NCI-H2029 treated with DMSO at 0.1 percent for 48 hours (cell line): ENCODE measurements at places on chromosomes 11 and 22.

DNA sequence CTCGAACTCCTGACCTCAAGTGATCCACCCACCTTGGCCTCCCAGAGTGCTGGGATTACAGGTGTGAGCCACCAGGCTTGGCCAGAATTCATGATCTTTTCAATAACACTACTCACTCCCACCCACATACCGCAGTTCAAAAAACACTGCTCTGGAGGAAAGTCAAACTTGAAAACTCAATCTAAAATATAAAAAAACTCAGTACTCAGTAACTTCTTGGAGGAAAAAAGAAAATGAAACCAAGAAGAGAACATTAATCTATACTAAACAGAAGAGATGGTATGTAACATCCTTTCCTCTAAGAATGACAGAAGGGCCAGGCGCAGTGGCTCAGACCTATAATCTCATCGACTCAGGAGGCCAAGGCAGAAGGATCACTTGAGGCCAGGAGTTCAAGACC, 58.3 kb downstream of the MRTFA start:
- no peak for DNase-seq

GRCh38 chr22:37708580-37709444, 12.0 kb downstream of the TRIOBP start:
- no peak for DNase-seq

DNA sequence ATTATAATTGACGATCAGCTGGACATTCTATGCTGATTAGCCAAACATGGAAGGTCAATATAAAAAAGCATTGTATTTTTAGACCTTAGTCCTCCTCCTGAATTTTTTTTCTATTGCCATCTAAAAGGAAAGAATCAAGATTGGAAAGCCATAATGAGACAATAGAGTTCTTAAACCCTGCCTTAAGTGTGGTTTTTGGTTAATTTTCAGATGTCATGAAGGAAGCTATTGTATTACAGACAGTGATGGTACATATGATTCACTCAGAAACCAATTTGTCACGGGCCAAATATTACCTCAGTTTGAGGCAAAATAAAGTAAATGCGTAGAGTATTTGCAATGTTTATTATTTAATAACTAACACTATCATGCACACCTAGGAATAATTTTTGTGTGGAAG, 1164.0 kb upstream of the RAG2 start:
- DNase-seq = no peak

- DNase-seq = no peak
These were observed 587 bp downstream of the DENND5A start for GRCh38 chr11:9264316-9265210.

DNA sequence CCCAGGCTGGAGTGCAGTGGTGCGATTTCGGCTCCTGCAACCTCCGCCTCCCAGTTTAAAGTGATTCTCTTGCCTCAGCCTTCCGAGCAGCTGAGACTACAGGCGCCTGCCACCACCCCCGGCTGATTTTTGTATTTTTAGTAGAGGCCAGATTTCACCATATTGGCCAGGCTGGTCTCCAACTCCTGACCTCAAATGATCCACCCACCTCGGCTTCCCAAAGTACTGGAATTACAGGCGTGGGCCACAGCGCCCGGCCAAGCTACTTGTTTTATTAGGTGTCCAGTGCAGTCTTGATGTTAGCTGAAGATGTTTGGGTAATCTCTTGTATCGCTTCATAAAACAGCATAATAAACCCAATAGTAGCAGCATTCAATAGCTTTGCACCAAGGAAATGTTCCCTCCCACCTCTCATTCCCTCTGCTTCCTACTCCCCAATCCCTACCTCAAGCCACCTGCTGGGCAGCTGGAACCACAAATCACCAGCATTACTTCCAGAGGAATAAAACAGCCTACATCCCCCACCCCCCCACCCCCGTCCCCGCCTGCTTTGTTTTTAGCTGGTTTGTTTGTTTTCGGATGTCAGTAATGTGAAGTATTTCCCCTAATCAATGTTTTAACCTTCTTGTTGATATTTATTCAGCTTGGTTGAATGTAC, 11.0 kb upstream of the GRIK4 start:
- no peak for DNase-seq

GRCh38 chr22:35150183-35151107, 84.5 kb downstream of the ISX start:
- no peak for DNase-seq

DNA sequence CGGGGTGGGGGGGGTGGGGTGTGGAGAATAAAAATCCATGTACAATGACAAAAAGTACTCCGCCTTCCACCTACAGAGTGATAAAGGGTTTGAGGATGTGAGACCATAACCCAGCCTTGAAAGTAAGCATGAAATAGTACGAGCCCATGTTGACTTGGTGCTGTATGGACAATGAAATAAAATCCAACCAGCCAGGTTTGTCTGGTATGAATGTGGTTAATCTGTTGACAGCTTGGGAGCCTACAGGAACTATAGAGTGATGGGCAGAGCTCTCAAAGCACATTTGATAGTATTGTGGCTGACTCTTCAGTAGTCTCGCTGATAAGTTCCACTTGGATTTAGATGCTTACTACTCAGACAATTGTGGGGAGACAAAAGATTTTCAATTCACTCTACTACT, 48.8 kb upstream of the CD44 start:
- DNase-seq = no peak

DNA sequence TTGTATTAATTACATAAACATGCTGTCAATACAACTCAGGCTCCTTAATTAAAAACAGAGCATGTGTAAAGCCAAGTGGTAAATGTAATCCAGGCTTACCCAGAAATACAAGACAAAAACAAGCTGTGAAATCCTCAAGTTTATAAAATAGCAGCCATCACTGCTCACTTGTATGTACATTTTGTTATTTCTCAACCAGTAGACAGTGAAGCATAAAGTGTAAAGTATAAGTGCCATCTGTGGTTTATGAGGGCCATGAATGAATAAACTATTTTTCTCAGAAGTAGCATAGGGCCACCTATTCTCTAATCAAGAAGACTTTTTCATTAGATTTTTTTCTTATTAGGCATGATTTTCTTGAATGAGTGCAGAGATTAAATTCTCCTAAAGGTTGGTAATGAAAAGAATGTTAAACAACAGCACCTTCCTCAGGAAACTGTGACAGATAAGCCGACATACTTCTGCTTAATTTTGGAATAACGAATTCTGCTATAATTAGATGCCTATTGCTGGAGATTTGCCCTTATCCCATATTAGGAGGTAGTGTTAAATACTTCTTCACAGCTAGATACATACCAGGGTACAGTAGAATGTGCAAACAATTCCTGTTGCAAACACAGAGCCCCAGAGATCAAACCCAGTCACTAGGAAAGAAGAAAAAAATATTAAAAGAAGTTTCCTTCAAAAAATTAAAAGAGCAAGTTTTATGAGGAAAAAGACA, 13.0 kb downstream of the SLC5A12 start:
- DNase-seq = no peak

GRCh38 chr11:109422870-109423465, 978 bp downstream of the C11orf87 start:
- DNase-seq = no peak

GRCh38 chr11:17513853-17514252, 30.4 kb downstream of the USH1C start:
- DNase-seq = no peak

- DNase-seq = no peak
These were observed 515 bp downstream of the CTR9 start for GRCh38 chr11:10751581-10751940.

DNA sequence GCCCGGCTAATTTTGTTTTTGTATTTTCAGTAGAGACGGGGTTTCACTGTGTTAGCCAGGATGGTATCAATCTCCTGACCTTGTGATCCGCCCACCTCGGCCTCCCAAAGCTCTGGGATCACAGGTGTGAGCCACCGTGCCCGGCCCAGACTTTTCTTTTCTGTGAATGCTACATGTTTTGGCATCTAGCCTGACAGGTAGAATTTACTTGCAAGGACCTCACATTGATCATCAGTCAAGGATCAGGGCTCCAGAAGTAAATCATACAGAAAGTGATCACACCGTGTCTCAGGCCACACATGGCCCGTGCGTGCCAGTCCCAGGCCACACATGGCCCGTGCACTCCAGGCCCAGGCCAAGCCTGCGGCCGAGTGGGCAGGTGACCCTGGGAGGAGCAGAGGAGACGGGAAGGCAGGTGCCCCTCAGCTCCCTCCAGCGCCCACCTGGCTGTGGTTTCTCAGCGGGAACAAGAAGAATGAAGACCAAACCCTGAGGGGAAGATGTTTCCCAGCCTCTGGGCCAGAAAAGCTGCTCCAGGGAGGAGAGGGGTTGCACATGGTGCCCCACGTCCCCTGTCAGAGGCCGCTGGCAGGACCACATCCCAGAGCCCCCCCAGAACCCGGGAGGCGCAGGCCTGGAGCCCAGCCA, 76.2 kb downstream of the BRD1 start:
- DNase-seq = no peak

DNA sequence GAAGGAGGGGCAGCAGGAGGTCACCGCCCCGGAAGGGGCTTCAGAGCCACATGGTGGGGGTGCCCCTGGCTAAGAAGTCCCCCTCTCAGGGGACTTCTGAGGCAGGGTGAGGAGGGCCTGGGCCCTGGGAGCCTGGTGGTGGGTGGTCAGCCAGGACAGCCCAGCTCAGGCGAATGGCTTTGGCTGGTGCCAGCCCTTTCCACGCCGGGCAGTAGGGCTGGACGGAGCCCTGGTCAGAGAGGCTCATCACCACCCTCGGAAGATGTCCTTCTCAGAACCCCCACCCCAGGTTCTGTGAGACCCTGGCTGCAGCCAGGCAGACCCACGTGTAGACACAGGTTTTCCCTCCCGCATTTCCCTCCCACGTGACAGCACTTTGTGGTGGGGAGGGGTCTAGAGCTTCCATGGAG, 35.9 kb downstream of the OSBPL5 start:
- DNase-seq = no peak

- no peak for DNase-seq
These were observed 3.3 kb downstream of the ADORA2A start for GRCh38 chr22:24430431-24431308.

- no peak for DNase-seq
These were observed 6.5 kb downstream of the RELT start for GRCh38 chr11:73382747-73383146.

DNA sequence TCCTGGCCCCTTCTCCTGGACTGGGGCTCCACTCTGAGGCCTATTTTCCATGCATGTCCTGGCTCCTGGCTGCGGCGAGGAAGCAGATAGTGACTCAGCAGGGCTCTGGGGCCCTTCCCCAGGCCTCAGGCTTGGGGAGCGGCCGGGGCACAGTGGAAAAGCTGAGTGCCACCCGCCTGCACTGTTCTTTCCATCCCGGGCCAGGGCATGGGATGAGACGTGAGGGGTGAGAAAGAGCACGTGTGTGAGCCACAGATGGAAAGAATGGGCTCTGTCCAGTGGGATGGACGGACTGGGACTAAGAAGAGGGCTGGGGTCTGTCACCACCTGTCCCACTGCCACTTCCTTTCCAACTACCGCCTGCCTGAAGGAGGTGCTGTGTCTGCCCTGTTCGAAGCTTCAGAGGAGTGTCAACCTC, 12.8 kb downstream of the SLC37A2 start:
- DNase-seq = no peak

DNA sequence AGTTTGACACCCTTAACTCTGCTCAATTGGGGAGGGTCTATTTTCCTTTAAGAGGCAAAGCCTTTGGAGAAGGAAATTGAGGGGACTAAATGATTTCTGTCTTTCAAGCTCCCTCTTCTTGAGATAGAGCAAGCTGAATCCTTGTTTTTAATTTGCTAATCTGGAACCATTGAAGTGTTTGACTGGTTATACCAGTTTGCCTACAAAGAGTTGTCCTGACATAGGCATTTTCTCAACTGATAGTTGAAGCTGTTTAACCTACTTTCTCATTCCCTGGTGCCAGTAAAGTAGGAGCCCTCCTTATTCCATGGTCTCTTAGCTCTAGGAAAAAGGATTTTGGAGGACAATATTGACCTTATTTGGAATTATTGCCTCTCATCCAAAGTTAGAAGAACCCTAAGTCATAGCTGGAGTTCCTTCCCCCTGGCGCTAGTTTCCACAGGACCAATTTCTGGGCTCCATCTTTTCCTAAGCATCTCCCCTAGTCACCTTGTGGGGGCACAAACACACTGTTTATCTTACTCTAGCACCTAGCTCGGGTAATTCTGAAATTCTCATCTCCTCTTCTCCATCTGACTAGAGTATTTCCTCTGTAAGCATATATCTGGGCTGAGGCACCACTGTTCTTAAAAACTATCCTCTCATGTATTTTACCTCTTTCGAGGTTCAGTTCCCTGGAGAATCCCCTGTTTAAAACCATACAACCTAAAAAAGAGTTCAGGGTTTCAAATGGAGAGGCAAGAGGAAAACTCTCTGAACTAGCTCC, 7.4 kb downstream of the ZDHHC5 start:
- DNase-seq = no peak
